ENCODE measurements at places on chromosomes 4 and X.

DNA sequence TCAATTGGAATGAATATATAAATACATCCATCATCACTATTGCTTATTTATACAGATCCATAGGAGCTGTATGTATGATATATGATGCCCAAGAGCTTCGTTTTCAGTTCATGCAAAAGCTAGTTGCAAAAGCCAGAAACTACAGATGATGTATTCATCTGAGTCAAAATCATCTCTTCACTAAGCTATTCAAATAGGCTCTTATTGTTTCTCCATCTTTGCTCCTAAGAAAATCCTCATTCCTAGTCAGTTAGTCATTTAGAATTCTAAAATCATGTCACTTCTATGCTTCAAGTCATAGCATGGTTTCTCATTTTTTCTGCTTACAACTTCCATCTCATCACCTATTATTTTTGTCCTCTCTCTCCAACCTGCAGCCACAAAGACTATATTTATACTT, 300.1 kb upstream of the TRAM1L1 start:
- no peak for DNase-seq

DNA sequence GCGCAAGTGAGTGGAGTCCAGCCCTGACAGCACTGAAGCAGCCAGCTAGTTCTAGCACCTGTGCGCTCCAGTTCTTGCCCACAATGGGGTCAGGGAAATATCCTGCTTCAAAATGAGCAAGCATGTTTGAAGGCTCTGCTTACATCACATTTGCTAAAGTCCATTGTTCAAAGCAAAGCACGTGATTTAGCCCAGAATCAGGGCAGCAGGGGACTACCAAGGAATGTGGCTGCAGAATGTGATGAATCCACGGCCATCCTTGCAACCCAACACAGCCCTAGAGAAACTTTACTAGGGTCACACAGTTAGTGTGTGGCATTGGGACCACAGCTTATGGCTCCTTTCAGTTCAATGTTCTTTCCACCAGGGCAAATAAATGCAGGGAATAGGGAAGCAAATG, 47.3 kb upstream of the SMIM31 start:
- DNase-seq, result no peak

- no peak for DNase-seq
These were observed 217.3 kb upstream of the GK2 start for GRCh38 chr4:79625361-79625760.

- no peak for DNase-seq
These were observed 128.0 kb upstream of the NKX1-1 start for GRCh38 chr4:1534095-1534872.

DNA sequence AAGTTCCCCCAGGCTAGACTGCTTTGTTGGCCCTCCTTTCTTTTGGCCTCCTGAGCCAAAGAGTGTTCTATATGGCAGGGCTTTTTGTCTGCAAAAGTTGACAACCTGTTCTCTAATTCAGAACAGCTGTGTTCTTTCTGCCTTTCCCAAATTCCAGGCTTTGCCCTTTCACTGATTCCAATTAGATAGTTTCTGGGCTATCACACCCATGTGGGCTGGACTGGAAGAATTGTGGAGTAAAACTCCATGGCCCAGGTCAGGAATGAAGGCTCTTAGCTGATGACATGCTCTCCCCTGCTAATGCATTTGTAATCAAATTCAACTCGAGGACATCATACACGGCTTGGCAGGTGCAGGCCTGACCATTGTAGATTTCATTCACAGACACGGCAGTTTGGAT, 19.4 kb downstream of the BMP3 start:
- DNase-seq, result no peak

DNA sequence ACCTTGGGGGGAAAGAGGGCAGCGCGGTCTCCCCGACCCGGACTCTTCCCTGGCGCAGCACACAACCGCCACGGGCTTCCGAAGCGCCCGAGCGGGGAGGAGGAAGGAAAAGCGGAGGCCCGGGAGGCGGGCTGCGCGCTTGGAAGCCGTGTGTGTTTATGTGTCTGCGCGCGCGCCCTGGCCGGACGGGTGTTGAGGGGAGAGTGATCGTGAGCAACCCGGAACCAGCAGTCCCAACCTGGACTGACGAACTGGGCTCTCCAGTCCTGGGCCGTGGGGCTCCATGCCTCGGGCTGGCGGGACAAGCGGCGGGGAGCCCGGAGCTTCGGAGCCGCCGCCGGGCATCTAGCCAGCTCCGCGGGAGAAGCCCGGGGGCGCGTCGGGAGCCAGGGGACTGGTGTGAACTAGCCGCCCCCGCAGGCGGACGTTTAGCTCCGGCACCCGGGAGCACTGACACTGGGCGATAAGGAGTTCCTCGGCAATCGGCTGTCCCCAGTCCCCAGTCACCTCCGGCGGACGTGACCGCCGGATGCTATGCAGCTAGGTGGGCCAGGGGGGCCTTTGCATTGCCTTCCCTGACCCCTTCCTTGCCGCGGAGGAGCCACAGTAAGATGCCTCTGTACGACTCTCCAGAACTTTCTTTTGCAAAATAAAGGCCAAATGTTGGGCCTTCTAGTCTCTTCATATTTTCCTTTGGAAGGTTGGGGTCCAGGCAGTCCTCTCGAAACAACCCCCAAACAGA, 74.8 kb upstream of the BCOR start:
- peak; percentile 32 for DNase-seq

DNA sequence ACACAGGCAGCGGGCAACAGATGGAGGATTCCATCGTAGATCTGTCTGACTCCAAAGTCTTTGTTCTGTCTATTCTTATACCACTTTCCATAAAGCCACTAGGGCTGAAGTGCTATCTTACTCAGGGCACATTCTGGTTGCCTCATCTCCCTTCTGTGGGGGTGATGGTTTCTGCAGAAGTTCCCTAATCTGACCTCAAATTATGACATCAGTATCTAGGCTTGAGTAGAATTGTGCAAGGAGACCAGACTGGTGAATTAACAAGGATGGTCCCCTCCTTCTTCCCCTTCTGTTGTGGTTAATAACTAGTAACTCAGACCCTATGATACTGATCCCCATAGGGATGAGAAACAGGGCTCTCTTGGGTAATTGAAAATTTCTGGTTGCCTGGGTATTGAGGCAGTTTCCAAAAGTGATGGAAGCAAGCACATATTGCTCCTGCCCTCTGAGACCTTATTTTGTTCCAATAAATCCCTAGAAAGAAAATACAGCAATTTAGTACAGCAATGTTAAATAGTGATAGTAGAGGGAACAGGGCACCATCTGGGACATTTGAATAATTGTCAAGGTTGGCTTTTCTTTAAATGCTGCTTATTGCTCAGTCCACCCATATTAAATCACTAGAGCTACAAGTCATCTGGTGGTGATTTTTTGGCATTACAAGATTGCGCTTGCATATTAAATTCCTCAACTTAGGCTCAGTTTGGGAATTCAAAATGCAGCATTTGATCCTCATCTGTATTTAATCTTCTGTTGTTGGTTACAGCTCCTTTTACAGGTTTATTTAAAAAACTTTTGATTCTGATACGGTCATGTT, 57.3 kb upstream of the AP1S2 start:
- no peak for DNase-seq

GRCh38 chrX:86149119-86149518, 868 bp downstream of the DACH2 start:
- no peak for DNase-seq

GRCh38 chrX:2692221-2693112, 1.4 kb downstream of the CD99 start:
- DNase-seq, result no peak

DNA sequence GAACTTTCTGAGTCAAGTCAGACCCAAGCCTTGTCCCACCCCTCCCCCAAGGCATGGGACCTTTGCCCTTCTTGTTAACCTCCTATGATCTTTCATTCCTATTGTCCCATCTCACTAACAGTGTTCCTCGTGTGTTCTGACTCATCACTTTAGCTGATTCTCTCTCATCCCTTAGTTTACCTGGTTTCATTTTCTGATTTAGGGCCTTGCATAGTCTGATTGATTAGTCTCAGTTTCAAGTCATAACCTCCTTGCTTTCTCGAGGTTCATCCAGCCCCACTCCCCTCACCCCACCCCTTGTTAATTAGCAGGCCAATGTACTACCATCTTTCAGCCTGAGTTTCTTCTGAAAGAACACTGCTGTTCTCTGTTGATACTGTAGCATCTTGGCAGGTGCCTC, 517.4 kb downstream of the RPA4 start:
- no peak for DNase-seq

GRCh38 chr4:141705747-141706377, 69.5 kb downstream of the IL15 start:
- no peak for DNase-seq

DNA sequence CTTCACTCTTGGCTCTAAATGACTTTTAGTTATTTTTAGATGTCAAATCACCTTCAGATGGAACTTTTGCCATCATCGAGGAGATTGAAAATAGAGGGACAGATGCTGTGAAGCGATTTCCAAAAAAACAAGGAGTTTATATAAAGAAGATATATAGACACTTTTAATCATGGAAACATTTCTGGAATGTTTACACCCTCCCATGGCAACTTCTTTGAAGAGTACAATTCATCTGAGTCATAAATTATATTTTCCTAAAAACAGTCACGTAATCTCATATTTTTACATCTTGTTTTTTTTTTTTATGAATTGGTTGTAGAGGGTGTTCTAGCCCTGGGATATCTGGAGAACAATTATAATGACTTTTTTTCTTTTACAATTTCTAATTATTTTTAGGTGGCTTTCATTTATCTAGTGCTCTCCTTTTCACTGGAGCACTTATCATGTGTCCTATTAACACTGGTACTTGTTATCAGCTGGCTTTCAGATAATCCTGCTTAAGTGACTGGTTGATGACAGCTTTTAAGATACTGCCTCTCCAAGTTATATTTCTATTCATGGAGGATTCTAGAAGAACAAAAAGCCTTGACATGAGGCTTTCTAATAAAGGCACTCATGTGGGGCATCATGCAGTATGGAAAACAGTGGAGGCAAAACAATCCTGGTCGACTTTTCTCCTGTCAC, 24.9 kb downstream of the PCDH7 start:
- DNase-seq, result no peak

- no peak for DNase-seq
These were observed 1411.1 kb upstream of the PCDH7 start for GRCh38 chr4:29309050-29309449.

- no peak for DNase-seq
These were observed 33.9 kb downstream of the PAGE1 start for GRCh38 chrX:49661881-49662280.

- DNase-seq, result no peak
These were observed 12.0 kb downstream of the C4orf54 start for GRCh38 chr4:99645638-99646037.

DNA sequence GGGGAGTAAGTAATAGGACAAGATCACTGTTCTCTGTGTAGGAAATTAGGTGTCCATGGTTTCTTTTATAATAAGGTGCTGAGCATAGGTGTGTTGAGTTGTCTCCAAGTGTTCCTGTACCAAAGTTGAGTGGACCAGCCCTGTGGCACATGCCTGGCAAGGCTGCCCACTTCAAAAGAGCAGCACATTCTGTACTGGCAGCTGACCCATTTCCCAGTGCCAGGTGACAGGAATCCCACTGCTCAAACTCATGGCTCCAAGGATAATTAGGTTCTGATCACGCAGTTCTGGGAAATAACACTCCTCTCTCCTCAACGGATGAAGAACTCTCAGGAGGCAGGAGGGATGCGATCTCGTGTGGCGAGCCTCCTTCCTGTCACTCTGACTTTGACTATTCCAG, 12.8 kb upstream of the LGI2 start:
- no peak for DNase-seq

DNA sequence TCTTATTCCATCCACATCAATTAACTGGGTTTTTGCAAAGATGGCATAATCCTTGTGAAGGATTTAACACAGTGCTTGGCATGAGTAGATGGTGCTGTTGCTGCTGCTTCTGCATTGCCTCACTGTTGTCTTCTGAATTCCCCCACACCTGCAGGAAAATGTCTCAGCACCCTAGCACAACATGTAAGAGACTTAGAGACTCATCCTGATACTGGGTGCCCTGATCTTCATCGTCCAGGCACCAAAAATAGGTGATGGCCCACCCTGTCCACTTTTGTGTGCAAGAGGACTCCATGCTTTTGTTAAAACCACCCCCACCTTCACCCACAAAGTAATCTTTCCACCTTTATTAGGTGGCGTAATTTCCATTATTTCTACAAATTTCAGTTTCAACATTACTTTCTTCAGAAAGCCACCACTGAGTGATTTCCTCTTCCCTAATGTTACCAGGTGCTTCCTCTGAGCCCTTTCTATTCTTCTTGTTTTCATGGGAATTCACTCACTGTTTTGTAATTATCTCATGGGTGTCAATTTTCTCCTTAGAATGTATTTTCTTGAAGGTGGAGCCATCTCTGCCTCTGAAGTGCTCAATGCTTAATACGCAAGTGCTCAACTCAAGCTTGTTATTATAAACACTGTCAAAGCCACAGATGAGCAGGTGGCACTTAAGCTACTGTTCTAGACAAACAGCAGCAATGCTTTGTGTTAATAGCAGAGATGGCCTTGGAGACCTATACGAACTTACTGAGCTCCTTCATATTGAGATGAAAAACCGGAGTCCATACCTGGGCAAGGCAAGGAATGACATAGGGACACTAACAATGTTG, 89.5 kb downstream of the HS3ST1 start:
- DNase-seq, result peak; percentile 69

DNA sequence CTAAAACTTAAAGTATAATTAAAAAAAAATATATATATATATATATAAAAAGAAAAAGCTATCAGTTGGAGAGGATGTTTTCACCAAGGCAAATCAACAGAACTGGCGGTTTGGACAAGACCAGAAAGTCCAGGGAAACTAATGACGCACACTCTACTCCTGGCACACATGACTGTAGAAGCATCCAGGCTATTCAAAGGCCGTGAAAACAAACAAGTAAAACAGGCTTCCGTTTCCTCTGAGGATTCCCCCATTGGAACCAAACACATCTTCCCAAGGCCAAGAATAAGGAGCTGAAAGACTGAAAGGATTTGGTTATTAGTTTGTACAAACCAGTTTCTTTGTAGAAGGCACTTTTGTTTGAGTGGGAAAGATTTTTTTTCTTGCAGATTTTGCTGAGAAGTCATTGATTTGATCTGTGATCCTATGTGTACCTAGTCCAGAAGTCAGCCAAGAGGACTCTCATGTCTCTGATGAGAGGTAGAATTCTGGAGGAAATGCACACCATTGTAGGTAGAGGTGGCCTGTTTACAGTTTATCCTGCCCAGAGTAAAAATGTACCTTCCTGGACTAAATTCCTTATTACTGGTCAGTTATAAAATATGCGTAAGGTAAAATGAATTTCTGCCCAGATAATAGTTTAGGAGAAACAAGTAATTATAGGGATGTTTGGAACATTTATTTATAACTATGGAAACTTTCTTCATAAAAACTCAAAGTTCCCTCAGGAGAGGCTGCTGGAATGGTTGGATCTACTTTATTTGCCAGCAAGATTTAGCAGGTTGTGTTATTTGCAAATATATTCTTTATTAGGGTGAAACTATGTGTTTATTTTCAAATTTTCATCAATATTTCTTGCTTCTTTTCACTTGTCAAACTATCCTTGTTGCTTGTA, 66.5 kb downstream of the DMP1 start:
- DNase-seq, result no peak

DNA sequence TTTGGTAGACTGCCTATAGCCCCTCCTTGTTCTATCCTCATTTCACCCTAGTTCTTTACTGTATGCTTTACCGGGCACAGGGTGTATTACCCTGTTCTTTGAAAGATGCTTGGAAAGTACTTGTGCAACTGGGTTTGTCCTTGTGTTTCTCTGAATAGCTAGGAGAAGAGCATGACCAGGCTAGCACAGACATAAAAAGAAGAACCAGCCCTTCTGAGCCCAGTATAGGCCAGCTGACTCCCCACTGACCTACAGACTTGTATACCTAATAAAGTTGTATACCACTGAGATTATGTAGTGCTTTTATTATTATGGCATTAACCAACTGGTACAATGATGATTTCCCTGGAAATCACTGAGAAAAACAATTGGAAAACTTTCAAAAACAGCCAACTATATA, 15.0 kb downstream of the CFI start:
- DNase-seq, result no peak

- no peak for DNase-seq
These were observed 95.6 kb downstream of the MID1IP1 start for GRCh38 chrX:38896724-38897298.

Data from NCI-H146 (cell line).